IPS DF 6.9 (cell line): ENCODE measurements at places on chromosomes 11 and 22.
A peak's percentile ranks its signal among the peaks of the same experiment; 100 is the strongest.

- peaks cover 63% of the 10 kb centered on the region for H3K27me3 ChIP-seq
- no peak for DNase-seq
- H3K4me1 ChIP-seq: peaks cover 4% of the 10 kb centered on the region; the same call in 1 of the 2 replicates
- no peaks in the 10 kb centered on the region for H3K36me3 ChIP-seq
- no peak overlapping the region for H3K27ac ChIP-seq
- H3K4me3 ChIP-seq: peak overlapping the region; percentile 30; the same call in 1 of the 2 replicates
Measured at GRCh38 chr11:129373489-129373953, 2.1 kb upstream of the BARX2 start.

DNA sequence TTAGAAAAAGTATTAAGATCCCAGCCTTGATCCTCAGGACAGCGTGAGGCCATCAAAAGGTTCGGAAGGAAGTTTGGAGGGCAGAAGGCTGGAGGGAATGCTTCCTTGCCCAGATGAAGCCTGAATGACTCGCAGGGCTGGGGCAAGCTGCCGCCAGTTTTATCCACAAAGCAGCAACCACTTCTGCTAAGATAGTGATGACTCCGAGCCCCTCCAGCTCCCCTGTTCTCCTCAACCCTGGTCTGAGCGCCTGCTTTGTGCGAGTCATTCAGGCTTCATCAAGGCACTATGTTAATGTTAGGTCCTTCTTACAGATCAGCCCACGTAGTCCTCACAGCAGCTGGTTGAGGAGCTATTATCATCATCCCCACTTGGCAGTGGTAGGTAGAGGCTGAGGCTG, 158.8 kb downstream of the COMMD9 start:
- no peaks in the 10 kb centered on the region for H3K36me3 ChIP-seq
- no peaks in the 10 kb centered on the region for H3K4me1 ChIP-seq
- H3K27ac ChIP-seq: no peak overlapping the region
- DNase-seq: no peak

DNA sequence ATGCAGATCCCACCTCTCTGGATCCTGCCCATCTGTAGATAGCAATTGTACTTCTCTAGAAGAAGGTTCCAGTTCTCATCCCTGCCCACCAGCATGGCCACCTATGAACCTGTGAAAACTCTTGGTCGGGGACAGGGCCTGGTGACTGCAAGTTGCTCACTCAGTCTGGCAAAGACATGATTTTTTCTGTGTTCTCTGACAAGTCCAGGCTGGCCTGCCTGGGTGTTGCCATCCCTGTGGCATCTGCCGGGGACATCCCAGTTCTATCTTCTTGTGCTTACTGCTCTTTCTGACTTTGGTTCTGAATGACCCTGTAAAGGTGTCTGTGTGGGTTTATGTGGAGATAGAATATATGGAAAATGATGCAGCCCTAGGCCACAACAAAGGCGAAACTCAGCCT, 545.8 kb downstream of the INSC start:
- no peak overlapping the region for H3K27ac ChIP-seq
- H3K27me3 ChIP-seq: no peaks in the 10 kb centered on the region
- H3K4me3 ChIP-seq: no peak overlapping the region
- H3K36me3 ChIP-seq: no peaks in the 10 kb centered on the region

GRCh38 chr11:103055221-103055890, 36.6 kb downstream of the DCUN1D5 start:
- H3K4me3 ChIP-seq: no peak overlapping the region
- no peak for DNase-seq
- no peaks in the 10 kb centered on the region for H3K36me3 ChIP-seq
- H3K4me1 ChIP-seq: no peaks in the 10 kb centered on the region
- H3K27ac ChIP-seq: no peak overlapping the region

DNA sequence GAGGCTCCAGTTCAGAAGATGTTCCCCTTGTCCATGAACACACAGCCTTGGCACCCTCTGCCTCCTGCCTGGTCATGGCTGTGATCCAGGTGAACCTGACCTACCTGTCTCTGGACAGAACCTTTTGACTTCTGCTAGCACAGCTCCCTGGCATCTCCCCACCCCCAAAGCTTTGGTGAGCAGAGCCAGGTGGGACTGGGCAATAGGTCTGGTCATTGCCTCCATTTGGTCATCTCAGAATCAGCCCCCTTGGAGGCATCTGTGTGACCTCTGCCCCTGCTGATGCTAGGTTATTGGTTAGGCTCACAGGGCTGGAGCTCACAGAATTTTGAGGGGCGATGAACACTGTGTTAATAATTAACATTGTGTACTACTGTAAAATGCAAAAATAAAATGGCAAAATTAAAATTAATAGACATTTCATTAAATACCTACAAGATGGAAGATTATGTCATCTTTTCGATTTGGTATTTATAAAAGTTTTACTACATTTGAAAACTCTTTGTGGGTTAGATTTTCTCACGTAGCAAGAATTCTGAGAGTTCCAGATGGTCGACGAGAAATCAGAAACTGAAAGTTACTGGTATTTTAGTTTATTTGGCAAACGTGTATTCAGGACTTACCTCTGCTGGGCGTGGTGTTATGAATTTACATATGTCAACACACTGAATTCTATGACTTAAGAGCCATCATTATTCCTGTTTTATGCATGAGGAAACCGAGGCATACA, 8.3 kb upstream of the KIAA0930 start:
- no peaks in the 10 kb centered on the region for H3K4me1 ChIP-seq
- DNase-seq: no peak
- H3K4me3 ChIP-seq: no peak overlapping the region

- DNase-seq: no peak
- no peaks in the 10 kb centered on the region for H3K4me1 ChIP-seq
- H3K27ac ChIP-seq: no peak overlapping the region
- H3K27me3 ChIP-seq: no peaks in the 10 kb centered on the region; the same call in 1 of the 2 replicates
Measured at GRCh38 chr22:17597217-17597616, 31.3 kb downstream of the ATP6V1E1 start.

- H3K27me3 ChIP-seq: no peaks in the 10 kb centered on the region
- DNase-seq: no peak
- peak overlapping the region; percentile 55; the same call in 1 of the 2 replicates for H3K4me3 ChIP-seq
Measured at GRCh38 chr22:49826603-49827270, 936 bp downstream of the BRD1 start.

- no peaks in the 10 kb centered on the region for H3K27me3 ChIP-seq
- no peak overlapping the region for H3K4me3 ChIP-seq
- peak; percentile 87 for DNase-seq
- no peak overlapping the region for H3K27ac ChIP-seq
Measured at GRCh38 chr11:66386171-66387069, 14.9 kb upstream of the SLC29A2 start.

DNA sequence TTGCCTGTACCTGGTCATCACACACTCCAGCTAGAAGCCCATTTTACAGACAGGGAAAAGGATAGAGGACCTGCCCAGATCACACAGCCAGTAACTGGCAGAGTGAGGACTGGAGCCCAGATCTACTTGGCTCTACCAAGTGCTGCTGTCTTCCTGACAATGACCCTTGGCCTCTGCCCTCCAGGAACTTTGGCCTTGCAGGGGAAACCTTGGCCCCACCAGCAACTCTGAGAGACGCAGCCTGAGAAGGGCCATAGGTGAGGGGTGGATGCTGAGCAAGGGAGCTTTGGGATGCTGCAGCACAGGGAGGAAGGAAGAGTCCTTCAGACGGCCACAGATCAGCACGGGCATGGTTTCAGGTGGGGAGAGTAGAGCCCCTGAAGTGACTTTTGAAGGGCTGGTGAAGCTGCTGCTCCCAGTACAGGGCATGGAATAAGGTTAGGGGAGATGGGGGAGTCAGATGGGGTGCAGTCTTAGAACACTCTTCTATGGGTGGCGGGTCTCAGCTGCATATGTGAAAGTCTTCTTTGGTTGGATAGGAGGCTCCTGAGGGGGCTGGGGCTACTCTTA, 2.0 kb upstream of the CAPN5 start:
- no peaks in the 10 kb centered on the region for H3K27me3 ChIP-seq
- H3K4me1 ChIP-seq: peaks cover 3% of the 10 kb centered on the region
- H3K4me3 ChIP-seq: no peak overlapping the region

DNA sequence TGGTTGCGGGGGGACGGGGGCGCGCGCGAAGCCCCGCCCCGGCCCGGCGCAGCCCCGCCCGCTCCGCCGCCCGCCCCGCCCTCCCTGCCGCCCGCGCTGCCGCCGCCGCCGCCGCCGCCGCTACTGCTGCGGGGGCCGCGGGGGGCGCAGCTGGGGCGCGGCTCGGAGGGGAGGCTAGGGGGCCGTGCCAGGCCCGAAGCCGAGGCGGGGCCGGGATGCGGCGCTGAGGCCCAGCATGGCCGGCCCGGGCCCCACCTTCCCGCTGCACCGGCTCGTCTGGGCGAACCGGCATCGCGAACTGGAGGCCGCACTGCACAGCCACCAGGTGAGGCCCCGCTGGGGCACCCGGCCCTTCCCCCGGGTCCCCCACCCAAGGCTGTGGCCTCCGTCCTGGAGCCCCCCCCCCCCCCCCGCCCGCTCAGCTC, at the start of gene ANKRD13D:
Gene ANKRD13D, plus strand, starts transcription at position 78 of the 425 bp plus-strand sequence. Its CDS starts 158 bp downstream, at position 236.
- no peak within 1 kb of the TSS for H3K27ac ChIP-seq
- peaks cover 19% of the 10 kb centered on the region for H3K36me3 ChIP-seq
- DNase-seq: no peak
- peak within 1 kb of the TSS; percentile 87 for H3K4me3 ChIP-seq
- peaks cover 5% of the 10 kb centered on the region; the same call in 1 of the 2 replicates for H3K4me1 ChIP-seq

GRCh38 chr11:74449369-74449931, 17.9 kb downstream of the KCNE3 start:
- no peak overlapping the region for H3K27ac ChIP-seq

GRCh38 chr22:45997077-45997776, 20.3 kb upstream of the WNT7B start:
- H3K36me3 ChIP-seq: no peaks in the 10 kb centered on the region
- H3K4me3 ChIP-seq: no peak overlapping the region
- DNase-seq: no peak
- H3K4me1 ChIP-seq: 0 out of 2 replicates have a peak, but pooled peaks cover 2% of the 10 kb centered on the region
- H3K27ac ChIP-seq: no peak overlapping the region

GRCh38 chr11:102914238-102915043, 39.7 kb upstream of the MMP12 start:
- H3K36me3 ChIP-seq: no peaks in the 10 kb centered on the region
- peak; percentile 48 for DNase-seq
- H3K27ac ChIP-seq: no peak overlapping the region
- no peaks in the 10 kb centered on the region; the same call in 1 of the 2 replicates for H3K4me1 ChIP-seq
- no peaks in the 10 kb centered on the region for H3K27me3 ChIP-seq

- H3K4me1 ChIP-seq: peaks cover 7% of the 10 kb centered on the region
- no peak overlapping the region for H3K4me3 ChIP-seq
- no peak overlapping the region for H3K27ac ChIP-seq
- H3K27me3 ChIP-seq: no peaks in the 10 kb centered on the region
- H3K36me3 ChIP-seq: peaks cover 32% of the 10 kb centered on the region
- no peak for DNase-seq
Measured at GRCh38 chr11:69654001-69654659, 13.2 kb downstream of the CCND1 start.

DNA sequence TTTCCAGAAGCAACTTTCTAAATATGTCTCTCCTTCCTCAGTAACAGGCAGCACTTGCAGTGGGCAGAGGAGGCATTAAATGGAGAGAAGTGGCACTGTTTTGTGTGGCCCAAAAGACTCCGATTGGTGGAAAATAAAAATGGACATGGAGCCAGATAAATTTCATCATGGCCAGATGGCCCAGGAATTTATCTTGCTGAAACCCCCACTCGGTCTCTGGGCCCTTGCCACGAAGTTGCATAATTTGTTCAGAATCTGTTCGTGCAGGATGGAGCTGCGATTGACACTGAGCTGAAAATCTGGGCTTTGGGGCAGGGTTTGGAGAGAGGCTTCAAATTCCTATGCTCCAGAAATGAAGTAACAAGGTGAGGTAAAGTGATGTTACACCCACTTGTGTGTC, 65.5 kb downstream of the C11orf91 start:
- H3K4me3 ChIP-seq: no peak overlapping the region
- no peak overlapping the region for H3K27ac ChIP-seq
- no peaks in the 10 kb centered on the region for H3K36me3 ChIP-seq
- DNase-seq: no peak

DNA sequence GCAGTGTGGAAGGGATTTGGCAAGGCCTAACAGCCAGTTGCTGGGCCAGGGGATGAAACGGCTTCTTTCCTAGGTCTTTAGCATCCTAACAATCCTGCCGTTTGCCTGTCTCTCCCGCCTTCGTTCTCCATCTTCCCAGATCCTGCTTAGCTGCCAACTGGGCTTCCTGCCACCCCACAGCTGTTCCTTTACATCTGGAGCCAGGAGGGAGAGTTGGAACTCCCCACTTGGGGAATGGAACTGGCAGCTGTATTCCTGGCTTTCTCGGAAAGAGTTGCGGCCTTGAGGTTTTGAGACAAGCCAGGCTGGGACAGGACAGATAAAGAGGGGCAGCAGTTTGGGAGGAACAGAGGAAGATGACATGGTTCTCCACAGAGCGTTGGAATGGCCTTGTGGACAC, 59.6 kb downstream of the ST3GAL4 start:
- DNase-seq: no peak
- H3K4me1 ChIP-seq: no peaks in the 10 kb centered on the region; the same call in 1 of the 2 replicates
- H3K27me3 ChIP-seq: no peaks in the 10 kb centered on the region

- DNase-seq: no peak
- no peak overlapping the region for H3K27ac ChIP-seq
- H3K4me1 ChIP-seq: no peaks in the 10 kb centered on the region
- H3K36me3 ChIP-seq: no peaks in the 10 kb centered on the region
Measured at GRCh38 chr11:2310073-2310785, 8.4 kb downstream of the TSPAN32 start.

DNA sequence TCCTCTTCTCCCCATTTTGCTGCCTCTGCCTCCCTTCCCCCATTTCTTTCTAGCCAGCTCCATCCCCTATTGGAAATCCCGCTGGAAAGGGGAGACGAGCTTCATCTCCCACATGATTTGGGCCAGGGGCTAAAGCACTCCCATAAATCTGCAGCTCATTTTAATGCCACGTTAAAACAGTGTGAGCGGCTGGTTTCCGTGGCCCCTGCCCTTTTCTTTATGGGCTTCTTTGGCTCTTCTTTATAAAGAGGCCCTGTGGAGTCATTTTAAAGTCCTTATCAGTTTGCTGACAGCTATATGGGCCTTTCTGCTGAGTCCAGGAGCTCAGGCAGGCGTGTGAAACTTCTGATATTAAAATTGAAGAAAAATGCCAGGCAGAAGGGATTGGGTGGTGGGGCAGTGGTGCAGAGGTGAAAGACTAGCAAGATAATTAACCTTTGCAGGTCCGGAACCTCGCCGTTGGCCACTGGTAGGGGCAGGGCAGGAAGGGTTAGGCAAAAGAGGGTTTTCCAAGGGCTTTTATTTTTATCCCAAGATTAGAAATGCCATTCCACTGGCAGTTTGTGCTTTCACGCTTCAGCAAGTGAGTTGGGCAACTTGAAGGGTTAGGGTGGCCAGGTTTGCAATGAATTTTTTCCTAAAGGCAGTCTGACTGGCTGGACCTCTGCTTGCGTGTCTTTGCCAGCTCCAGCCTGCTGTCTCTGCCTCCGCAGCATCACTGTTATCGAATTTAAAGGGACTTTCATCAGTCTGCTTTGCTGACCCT, 44.3 kb downstream of the EXT2 start:
- H3K4me3 ChIP-seq: no peak overlapping the region
- no peak overlapping the region for H3K27ac ChIP-seq
- DNase-seq: no peak
- no peaks in the 10 kb centered on the region for H3K4me1 ChIP-seq
- no peaks in the 10 kb centered on the region for H3K27me3 ChIP-seq

- no peak overlapping the region for H3K4me3 ChIP-seq
- no peaks in the 10 kb centered on the region for H3K27me3 ChIP-seq
- H3K4me1 ChIP-seq: no peaks in the 10 kb centered on the region
- no peaks in the 10 kb centered on the region for H3K36me3 ChIP-seq
- no peak overlapping the region for H3K27ac ChIP-seq
- DNase-seq: no peak
Measured at GRCh38 chr11:126113012-126113411, 50.3 kb upstream of the CDON start.

- peak; percentile 39 for DNase-seq
- no peak overlapping the region for H3K27ac ChIP-seq
- H3K4me3 ChIP-seq: no peak overlapping the region
- H3K4me1 ChIP-seq: 0 out of 2 replicates have a peak, but pooled peaks cover 2% of the 10 kb centered on the region
Measured at GRCh38 chr11:16935518-16936302, 78.5 kb downstream of the PLEKHA7 start.

GRCh38 chr11:34250211-34250610, 107.6 kb downstream of the ABTB2 start:
- DNase-seq: no peak
- 0 out of 2 replicates have a peak, but pooled peaks cover 2% of the 10 kb centered on the region for H3K4me1 ChIP-seq
- H3K36me3 ChIP-seq: no peaks in the 10 kb centered on the region
- no peak overlapping the region for H3K4me3 ChIP-seq
